ENCODE measurements at places on chromosomes 11 and 22.

GRCh38 chr11:18618342-18619025 lies 15.7 kb downstream of the SPTY2D1 start:
- no peak for DNase-seq

GRCh38 chr11:95562196-95562921 lies 227.2 kb downstream of the FAM76B start:
- no peak for DNase-seq

DNA sequence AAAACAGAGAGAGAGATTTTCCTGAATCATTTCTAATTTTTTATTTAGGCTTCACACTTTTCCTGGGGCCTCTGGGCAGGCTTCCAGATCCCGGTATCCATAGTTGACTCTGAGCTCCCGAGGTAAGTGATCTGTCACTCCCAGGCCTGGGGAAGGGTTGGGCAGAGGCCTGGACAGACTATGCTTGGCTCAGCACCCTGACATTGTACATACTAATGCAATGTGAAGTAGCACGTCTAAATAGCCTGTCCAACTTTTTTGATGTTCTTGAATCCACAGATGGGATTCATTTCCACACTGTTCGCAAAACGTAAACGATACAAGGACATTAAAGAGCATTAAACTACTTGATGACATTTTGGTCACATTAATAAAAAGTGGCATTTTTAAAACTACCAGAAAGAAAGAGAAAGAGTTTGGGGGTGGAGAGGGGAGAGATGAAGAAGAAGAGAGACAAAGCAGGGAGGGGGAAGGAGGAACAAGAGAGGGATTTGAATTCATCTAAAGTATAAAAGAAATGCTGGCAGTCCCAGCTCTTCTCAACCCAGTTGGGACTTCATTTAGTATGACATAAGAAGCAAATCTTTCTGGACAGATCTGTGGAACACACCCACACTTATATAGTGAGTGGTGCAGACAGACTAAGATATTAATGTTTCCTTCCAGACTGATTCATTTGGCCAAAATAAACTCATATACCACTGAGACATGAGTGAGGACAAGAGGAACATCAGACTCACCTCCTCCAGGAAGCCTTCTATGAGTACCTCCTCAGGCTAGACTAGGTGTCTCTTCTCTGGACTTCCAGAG lies 514.2 kb downstream of the SOX6 start:
- no peak for DNase-seq

GRCh38 chr22:19721330-19722177 lies 1.8 kb upstream of the GP1BB start:
- DNase-seq: no peak

DNA sequence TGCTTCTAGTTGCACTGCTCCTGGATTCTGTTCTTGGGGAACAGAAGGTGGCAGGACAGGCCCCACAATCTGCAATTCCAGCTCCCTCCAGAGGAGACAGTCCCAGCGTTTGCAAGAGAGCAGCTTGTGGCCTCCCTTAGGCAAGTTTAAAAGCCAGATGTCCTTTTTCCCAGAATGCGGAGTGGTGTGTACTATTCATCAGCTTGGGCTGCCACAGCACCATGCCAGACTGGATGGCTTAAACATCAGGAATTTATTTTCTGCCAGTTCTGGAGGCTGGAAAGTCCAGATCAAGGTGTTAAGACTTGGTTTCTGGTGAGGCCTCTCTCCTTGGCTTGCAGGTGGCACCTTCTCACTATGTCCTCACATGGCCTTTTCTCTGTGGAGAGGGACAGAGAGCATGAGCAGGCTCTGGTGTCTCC lies 11.7 kb downstream of the MIAT start:
- DNase-seq: no peak

DNA sequence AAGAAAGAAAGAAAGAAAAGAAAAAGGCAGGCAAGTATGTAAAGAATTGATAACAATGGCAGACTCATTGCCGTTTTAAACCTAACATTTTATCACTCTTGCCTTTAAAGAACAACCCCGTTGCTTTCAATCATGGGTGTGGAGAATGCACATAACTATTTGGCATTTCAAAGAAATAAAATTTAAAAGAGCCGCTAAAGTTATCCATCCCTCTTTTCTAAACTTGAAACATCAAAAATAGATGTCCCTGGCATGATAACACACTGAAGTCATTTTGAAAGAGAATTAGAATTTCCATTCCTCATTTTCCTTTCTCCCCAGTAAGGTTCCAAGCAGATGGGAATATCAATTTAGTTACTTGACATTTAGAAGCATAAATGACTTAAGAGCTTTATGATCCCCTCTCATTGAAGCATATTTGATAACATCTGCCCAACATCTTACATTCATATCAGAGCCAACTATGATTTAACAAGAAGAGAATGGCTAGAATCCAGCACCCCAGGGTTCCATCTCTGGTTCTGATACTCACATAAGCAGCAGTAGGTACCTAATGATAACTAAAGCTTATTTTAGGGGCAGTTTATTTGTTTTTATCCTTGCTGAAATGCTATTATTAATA lies 529.6 kb upstream of the LRRC4C start:
- no peak for DNase-seq

DNA sequence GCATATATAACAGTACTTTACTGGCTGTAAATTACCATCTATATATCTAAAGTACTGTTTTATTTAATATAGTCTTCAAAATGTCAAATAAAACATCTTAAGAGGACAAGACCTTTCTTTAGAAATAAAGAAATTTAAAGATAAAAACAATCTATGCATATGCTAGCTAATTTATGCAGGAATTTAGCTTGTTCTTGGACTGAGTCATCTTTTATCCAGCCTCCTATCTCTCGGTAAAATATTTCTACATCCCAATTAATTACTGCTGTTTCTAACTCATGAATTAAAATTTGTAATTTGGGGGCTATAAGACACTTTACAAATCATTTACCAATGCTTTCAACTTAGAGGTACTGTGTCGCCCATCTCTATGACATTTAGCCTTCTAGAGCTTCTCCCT lies 72.8 kb upstream of the DDI1 start:
- DNase-seq: no peak

- no peak for DNase-seq
Observed at GRCh38 chr11:114297806-114298709, 1.9 kb downstream of the NNMT start.

DNA sequence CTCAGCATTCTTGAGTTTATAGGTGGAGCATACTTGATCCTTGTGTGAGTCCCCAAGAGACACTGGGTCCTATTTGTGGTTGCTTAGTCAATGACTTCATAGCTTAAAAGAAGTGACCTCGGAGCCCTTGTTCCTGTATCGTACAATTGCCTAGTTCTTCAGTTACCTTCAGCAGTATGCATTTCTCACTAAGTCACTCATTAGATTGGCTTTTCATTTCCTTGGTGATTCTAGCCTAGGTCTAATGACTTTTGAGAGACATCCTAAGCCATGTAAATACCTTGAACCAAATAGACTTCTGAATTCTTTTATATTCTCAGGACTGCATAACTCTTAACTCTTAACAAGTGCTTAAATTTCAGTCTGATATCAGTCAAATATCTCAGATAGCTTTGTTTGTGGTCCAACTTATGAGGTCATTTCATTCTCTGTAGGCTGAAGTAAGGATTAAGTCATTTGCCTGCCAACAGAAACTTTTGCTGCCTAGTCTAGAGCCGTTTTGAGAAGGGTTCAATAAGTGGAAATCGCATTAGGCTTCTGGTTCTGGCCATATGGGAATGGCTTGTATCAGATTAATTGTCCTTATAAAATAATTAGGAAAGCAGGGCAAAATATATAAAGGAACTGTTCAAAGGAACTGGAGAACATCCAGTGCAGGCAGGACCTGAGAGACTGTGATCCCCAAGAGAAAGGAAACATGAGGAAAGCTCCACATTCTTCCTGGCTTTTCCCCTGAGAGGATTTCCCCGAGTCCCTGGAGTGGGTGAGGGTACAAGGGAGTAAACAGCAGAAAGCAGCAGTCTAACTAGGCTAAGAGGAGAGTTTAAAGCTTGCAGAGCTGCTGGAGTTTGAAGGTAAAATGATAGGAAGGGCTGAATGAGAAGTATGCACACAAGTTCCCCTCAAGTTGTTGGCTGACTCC lies 39.9 kb downstream of the TRAF6 start:
- DNase-seq: no peak

GRCh38 chr11:61996933-61997332 lies 29.5 kb upstream of the FTH1 start:
- no peak for DNase-seq

- no peak for DNase-seq
Observed at GRCh38 chr22:22406445-22407027, 102.0 kb downstream of the ZNF280B start.

- DNase-seq: no peak
Observed at GRCh38 chr11:35250621-35251020, 111.7 kb downstream of the CD44 start.

DNA sequence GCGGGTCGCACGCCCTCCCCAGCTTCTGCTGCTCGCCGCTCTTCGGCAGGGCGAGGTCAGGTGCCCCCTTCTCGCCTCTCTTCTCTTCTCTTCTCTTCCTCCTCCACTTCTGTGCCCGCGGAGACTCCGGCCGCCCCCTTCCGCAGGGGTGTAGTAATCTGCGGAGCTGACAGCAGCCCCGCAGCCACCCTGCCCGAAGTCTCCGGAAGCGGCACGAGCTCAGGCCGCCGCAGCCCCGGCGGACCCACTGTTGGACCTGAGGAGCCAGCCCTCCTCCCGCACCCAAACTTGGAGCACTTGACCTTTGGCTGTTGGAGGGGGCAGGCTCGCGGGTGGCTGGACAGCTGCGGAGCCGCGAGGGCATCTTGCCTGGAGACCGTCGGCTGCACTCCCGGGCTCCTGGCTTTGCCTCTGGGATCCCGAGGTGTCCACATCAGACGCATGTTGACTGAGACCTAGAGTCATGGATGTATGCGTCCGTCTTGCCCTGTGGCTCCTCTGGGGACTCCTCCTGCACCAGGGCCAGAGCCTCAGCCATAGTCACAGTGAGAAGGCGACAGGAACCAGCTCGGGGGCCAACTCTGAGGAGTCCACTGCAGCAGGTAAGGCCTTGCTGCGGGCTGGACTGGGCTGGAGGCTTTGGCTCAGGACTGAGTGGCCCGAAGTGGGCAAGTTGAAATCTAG lies 486 bp downstream of the STIM1 start:
- DNase-seq: no peak

GRCh38 chr11:128955636-128956035 lies 13.0 kb upstream of the TP53AIP1 start:
- no peak for DNase-seq

- DNase-seq: no peak
Observed at GRCh38 chr11:70568035-70568813, 169.9 kb downstream of the CTTN start.

DNA sequence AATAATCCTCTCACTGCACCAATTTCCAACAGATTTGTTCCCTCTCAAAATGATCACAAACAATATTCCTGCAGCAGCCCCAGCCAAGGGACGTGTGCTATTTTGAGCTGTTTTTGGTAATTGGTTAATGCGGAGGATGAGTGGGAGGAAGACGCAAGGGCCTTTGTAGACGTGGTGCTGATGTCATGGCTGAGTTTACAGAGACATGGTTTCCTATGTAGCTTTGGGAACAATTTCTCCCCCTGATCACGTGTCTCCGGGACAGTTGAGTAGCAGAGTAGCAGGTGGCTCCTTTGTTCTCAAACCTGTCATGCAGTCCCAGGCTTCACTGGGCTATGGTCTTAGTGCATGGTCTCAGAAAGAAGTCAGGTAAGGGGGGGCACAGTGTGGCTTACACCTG lies 183.2 kb upstream of the NECTIN1 start:
- DNase-seq: no peak

DNA sequence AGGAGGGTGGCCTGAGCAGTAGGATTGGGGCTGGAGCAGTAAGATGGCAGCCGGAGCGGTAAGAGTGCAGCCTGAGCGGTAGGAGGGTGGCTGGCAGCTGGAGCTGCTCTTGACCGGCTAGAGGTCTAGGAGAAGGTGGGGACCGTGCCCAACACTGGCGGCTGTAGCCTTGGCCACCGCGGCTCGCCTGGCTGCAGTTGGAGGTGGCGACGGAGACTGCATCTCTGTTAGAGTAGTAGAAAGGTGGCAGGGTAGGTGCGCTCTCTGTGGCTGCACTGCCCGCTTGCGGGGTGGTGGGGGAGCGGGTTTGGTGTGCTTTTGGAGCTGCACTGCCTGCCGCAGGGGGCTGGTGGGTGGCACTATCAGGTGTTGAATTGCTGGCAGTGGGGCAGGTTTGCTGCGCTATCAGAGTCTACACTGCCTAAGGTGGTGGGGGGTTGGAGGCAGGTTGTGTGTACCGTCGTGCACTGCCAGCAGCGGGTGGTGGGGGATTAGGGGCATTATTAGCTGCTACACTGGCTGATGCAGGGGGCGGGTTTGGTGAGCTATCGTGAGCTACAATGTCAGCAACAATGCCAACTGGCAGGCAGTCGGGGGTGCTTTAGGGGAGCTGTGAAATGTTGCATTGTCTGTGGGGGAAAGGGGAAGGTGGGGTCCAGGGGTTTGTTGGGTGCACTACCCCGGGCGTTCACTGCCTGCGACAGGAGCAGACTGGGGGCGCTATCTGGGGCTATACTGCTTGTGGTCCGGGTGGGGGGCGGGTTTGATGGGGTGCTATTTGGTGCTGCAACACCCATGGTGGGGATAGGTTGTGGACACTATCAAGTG lies 4461.3 kb upstream of the OR11H1 start:
- no peak for DNase-seq

GRCh38 chr22:24827296-24827695 lies 21.3 kb downstream of the SGSM1 start:
- no peak for DNase-seq

DNA sequence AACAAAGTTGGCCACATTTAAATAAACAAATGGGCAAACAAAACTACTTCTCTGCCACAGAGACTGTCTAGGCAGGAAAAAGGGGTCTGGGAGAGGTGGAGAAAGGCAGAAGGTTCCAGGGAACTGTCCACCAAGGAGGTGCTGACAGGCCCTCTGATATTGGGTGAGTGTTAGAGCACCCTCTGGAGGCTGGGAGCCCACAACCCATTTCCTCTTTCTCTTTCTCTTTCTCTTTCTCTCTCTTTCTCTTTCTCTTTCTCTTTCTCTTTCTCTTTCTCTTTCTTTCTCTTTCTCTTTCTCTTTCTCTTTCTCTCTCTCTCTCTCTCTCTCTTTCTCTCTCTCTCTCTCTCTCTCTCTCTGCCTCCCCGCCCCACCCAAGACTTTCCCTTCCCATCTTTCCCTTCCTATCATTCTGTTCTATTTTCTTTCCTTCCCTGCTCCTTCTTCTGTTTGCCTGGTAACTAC lies 912.8 kb downstream of the DLG2 start:
- DNase-seq: no peak

- no peak for DNase-seq
Observed at GRCh38 chr11:93487032-93487483, 56.1 kb downstream of the SMCO4 start.

DNA sequence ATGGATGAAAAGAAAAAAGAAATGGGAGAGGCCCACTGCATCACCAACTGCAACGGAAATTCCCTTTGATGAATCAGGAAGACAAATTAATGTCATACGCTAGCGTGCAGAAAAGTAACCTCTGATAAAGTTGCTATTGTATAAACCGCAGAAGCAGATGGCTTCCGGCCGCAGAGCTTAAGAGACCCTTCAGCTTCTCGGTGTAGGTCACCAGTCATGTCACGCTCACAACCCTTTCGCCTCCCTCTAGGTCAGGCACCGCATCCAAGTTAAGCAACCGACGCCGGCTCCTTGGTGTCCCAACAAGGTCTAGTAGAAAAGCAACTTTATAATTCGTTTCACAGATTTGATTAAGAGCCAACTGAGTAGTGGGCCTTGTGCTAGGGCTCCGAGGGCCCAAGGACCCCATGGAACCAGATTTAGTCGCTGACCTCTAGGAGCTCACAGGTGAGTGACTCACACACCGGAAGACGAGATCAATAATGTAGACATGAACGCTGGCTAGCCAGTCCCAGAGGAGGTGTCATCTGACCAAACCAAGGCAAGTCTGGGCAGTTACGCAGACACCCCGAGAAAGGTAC lies 1.2 kb upstream of the ZFP91 start:
- peak; percentile 69 for DNase-seq

- DNase-seq: peak; percentile 51
Observed at GRCh38 chr11:1776944-1777715, 13.4 kb upstream of the CTSD start.
